ENCODE measurements at places on chromosomes 2 and 18. TPM values are rescaled to one million over a fixed set of nuclear protein-coding genes. Genes with fewer than 3 reads are reported as not detected.

DNA sequence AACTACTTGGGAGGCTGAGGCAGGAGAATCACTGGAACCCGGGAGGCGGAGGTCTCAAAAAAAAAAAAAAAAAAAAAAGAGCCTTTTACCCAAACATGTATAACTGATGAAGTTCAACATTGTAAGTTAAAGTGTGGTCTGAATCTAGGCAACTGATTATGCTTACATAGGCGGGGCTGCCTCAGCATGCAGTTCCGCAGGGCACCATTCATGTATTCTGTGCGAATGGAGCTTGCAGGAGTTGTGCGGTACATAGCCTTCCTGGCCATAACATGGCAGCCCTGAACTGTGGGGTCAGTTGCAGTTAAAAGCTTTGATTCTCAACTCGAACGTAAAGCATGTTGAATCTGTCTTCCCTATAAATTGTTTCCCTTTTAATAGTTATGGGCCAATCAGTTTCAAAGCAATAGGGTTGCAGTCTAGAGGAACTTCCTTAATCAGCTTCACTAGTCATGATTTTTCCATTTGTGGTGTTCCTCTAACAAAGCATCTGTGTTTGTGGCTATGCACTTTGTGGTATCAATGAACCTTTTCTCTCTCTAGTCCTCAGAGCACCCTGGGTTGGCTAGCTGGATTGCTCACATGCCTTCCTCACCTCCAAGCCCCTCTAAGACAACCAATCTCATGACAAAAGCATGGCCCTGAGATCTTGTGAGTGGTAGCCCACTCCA lies 30.6 kb upstream of the CEP68 start:
- no peaks in the 10 kb centered on the region for H3K27me3 ChIP-seq
- H3K27ac ChIP-seq: no peak overlapping the region
- no peaks in the 10 kb centered on the region for H3K4me1 ChIP-seq
- no peak for DNase-seq
- no peak overlapping the region for H3K4me3 ChIP-seq
- H3K36me3 ChIP-seq: no peaks in the 10 kb centered on the region

DNA sequence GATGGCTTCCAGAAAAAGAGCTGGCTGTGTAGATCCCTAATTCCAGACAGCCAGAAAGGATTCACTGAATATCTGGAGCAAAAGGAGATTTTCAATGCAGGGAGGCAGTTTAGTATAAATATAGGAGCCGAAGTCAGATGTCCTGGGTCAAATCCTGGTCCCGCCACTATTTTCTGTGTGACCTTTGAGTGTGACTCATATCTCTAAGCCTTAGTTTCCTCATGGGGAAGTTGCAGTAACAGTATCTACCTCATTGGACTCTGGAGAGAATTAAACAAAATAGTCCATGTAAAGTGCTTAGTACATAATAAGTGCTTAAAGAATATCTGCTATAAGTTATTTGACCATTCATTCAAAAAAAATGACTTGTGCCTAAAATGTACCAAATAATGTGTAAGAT lies 52.1 kb upstream of the ITGA6 start:
- H3K4me1 ChIP-seq: no peaks in the 10 kb centered on the region
- H3K36me3 ChIP-seq: no peaks in the 10 kb centered on the region
- no peak overlapping the region for H3K4me3 ChIP-seq

Gene FKBP1B
- total RNA-seq: 2.7 TPM

Gene CREG2
- 40.0 TPM for total RNA-seq

- H3K36me3 ChIP-seq: no peaks in the 10 kb centered on the region
- H3K4me1 ChIP-seq: no peaks in the 10 kb centered on the region
- H3K4me3 ChIP-seq: no peak overlapping the region
- no peak overlapping the region for H3K27ac ChIP-seq
Observed at GRCh38 chr2:143139835-143140393, 10.7 kb downstream of the ARHGAP15 start.

Gene HOXD9
- not detected for total RNA-seq

- H3K27ac ChIP-seq: no peak overlapping the region
- H3K4me1 ChIP-seq: no peaks in the 10 kb centered on the region
- H3K27me3 ChIP-seq: no peaks in the 10 kb centered on the region
- no peak for DNase-seq
Observed at GRCh38 chr2:6297238-6297637, 568.5 kb downstream of the CMPK2 start.

GRCh38 chr2:223725986-223726970 lies 111.1 kb downstream of the AP1S3 start:
- H3K4me3 ChIP-seq: no peak overlapping the region
- no peaks in the 10 kb centered on the region for H3K27me3 ChIP-seq
- H3K4me1 ChIP-seq: peaks cover 28% of the 10 kb centered on the region
- H3K27ac ChIP-seq: peak overlapping the region; percentile 99

DNA sequence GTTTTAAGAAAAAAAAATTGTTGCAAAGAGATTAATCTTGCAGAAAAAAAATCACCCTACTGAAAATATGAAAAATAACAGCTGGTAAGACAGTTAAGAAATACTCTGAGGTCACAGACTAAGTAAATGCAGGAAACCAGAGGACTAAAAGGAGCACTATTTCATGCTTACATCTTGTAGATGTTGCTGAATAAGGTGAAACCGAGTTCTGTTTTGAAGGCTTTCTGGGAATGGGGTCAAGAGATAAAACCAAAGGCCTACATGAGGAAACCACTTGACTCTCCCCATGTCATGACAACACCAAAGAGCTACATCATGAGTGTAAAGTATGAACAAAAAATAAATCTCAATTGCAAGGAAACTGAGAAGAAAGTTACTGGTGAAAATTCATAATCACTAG lies 197.6 kb downstream of the LRP1B start:
- H3K27ac ChIP-seq: no peak overlapping the region
- H3K36me3 ChIP-seq: no peaks in the 10 kb centered on the region
- no peaks in the 10 kb centered on the region for H3K27me3 ChIP-seq
- no peak overlapping the region for H3K4me3 ChIP-seq
- DNase-seq: no peak

- H3K27ac ChIP-seq: no peak overlapping the region
- peaks cover 20% of the 10 kb centered on the region for H3K4me1 ChIP-seq
- DNase-seq: no peak
- H3K36me3 ChIP-seq: no peaks in the 10 kb centered on the region
- no peak overlapping the region for H3K4me3 ChIP-seq
Observed at GRCh38 chr2:9269695-9270360, 63.2 kb downstream of the ASAP2 start.

DNA sequence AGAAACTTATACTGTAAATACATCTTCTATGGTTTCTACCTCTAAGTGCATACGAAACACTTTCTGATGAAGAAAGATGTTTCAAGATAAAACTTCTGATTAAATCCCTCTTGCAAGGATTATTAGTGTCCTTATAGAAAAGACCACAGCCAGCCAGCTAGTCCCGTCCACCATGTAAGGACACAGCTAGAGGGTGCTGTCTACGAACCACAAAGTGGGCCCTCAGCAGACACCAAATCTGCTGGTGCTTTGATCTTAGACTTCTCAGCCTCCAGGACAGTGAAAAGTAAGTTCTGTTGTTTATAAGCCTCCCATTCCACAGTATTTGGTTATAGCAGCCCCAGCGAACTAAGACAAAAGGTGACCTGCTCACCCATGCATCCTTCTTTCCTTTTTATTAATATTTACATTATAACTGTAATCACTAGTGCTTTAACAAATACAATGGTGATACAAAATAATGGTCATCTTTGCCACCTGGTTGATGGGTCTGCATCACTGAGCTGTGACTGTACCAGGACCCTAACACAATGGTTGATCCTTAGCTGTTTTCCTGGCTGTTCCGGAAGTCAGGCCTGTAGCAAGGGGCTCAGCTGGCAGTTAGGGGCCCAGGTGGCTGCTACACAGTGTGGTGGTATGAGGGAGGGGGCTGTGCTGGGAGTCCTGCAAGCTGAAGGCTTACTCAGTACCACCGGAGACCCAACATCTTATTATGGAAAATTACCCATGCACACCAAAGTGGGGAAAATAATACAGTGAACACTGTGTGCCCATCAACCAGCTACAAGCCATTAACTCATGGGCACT lies 108.5 kb upstream of the SMAD7 start:
- H3K4me1 ChIP-seq: no peaks in the 10 kb centered on the region
- no peaks in the 10 kb centered on the region for H3K27me3 ChIP-seq
- H3K4me3 ChIP-seq: no peak overlapping the region
- no peak overlapping the region for H3K27ac ChIP-seq
- H3K36me3 ChIP-seq: no peaks in the 10 kb centered on the region

DNA sequence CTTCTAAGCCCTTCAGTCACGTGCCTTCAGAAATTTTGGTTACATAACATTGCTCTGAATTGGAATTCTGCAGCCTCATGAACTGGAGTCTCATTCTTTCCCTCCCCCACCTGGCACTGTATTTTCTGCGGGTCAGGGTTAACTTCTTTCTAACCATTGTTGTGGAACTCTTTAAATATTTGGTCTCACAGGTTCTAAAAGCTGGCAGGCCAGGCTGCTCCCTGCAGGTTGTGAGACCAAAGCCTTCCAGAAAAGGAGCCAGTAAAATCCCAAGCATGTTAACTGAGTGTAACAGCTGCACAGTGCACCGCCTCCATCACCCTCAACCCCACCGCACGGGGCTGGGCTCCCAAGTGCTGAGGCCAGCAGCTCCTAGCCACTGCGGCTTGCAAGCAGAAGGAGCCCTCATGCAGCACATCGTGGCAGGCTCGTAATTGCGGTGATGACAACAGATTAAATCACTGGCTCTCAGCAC lies 174.1 kb upstream of the ALPP start:
- H3K27ac ChIP-seq: no peak overlapping the region
- H3K4me3 ChIP-seq: no peak overlapping the region
- H3K36me3 ChIP-seq: no peaks in the 10 kb centered on the region
- H3K4me1 ChIP-seq: peaks cover 14% of the 10 kb centered on the region
- H3K27me3 ChIP-seq: no peaks in the 10 kb centered on the region
- DNase-seq: no peak

DNA sequence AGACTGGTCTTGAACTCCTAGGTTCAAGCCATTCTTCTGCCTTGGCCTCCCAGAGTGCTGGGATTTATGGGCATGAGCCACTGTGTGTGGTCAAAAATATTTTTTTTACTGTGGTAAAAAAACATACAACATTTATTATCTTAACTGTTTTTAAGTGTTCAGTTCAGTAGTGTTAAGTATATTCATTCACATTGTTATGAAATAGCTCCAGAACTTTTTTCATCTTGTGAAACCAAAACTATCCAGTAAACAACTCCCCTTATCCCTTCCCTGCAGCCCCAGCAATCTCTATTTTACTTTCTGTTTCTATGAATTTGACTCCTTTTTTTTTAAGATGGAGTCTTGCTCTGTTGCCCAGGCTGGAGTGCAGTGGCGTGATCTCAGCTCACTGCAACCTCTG lies 9.3 kb downstream of the RMC1 start:
- H3K36me3 ChIP-seq: peaks cover 27% of the 10 kb centered on the region
- no peak overlapping the region for H3K4me3 ChIP-seq
- no peaks in the 10 kb centered on the region for H3K27me3 ChIP-seq
- DNase-seq: no peak
- H3K4me1 ChIP-seq: no peaks in the 10 kb centered on the region
- no peak overlapping the region for H3K27ac ChIP-seq

Gene SCYGR4
- total RNA-seq: not detected

GRCh38 chr2:45974056-45974455 lies 322.6 kb downstream of the PRKCE start:
- H3K4me1 ChIP-seq: no peaks in the 10 kb centered on the region
- H3K4me3 ChIP-seq: no peak overlapping the region
- H3K27me3 ChIP-seq: no peaks in the 10 kb centered on the region
- H3K27ac ChIP-seq: no peak overlapping the region
- no peaks in the 10 kb centered on the region for H3K36me3 ChIP-seq
- no peak for DNase-seq

GRCh38 chr2:91477731-91478672 lies 2786.5 kb downstream of the RPIA start:
- H3K36me3 ChIP-seq: no peaks in the 10 kb centered on the region
- peak overlapping the region; percentile 69 for H3K4me3 ChIP-seq
- H3K27ac ChIP-seq: no peak overlapping the region
- H3K27me3 ChIP-seq: peaks cover 23% of the 10 kb centered on the region
- peak; percentile 2 for DNase-seq

Gene CIB4
- not detected for total RNA-seq

DNA sequence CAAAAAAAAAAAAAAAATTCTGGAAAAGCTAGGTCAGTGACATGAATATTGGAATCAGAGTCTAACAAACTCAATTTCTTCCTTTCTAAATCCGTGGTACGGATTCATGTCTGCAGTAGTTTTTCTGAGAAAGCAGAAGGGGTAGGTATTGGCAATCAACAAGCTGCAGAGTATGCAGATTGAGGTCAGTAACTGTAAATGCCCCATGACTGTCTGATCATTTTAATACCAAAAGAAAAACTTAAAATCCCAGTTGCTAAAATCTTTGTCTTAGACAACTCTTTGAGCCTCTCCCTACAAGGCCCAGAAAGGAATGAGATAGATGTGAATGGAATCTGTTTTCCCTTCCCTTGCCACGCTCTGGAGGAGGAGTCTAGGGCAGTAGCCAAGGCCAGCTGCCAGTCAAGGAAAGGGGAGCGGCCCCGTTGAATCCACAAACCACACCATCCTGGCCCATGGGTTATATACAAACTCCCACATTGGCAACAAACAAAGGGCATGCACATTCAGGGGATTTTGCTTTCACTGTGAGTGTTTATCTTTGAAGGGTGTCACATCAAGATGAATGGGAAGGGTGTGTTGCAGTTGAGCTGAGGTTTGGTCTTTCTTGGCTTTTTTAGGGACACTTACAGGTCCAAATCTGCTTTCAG lies 6.1 kb upstream of the CASP8 start:
- no peaks in the 10 kb centered on the region for H3K27me3 ChIP-seq
- H3K36me3 ChIP-seq: no peaks in the 10 kb centered on the region
- no peak overlapping the region for H3K4me3 ChIP-seq
- peaks cover 16% of the 10 kb centered on the region for H3K4me1 ChIP-seq

DNA sequence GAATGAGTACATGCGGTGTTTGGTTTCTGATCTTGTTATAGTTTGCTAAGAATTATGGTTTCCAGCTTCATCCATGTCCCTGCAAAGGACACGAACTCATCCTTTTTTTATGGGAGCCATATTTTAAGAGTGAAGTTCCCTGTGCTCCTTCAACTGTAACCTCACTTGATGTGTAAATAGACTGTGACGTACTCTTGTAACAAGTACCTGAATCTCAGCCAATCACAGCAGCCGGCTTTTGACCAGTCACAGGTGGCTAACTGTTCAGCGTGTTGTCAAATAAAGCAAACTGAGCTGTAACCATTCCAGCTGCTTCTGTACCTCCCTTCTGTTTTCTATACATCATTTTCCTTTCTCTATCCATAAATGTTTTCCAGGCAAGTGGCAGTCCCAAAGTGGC lies 774.3 kb upstream of the HS6ST1 start:
- no peaks in the 10 kb centered on the region for H3K4me1 ChIP-seq
- no peak for DNase-seq
- no peak overlapping the region for H3K27ac ChIP-seq
- H3K27me3 ChIP-seq: no peaks in the 10 kb centered on the region
- no peak overlapping the region for H3K4me3 ChIP-seq

DNA sequence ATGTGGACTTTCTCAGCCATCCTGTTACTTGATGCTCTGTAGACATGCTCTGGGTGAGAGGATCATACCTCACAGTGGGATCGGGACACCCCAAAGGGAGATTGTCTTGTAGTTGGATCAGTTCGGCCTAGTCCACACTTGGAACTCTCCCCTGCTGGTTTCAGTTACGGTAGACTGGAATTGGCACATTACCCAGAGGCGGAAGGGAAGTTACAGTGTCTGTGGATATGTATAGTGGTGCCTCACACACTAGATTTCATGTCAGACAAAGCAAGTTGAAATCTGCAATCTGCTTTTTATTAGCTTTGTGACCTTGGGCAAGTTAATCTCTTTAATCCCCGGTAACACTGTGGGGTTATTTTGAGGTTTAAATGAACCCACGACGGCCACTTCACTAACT lies 16.2 kb upstream of the CTAGE1 start:
- H3K27ac ChIP-seq: no peak overlapping the region
- H3K4me3 ChIP-seq: no peak overlapping the region
- H3K4me1 ChIP-seq: peaks cover 32% of the 10 kb centered on the region
